ENCODE measurements at places on chromosomes 2 and 18.

GRCh38 chr2:121682396-121683298 lies 33.4 kb upstream of the CLASP1 start:
- DNase-seq: no peak

GRCh38 chr2:37100054-37100453 lies 15.7 kb downstream of the GPATCH11 start:
- DNase-seq: no peak

DNA sequence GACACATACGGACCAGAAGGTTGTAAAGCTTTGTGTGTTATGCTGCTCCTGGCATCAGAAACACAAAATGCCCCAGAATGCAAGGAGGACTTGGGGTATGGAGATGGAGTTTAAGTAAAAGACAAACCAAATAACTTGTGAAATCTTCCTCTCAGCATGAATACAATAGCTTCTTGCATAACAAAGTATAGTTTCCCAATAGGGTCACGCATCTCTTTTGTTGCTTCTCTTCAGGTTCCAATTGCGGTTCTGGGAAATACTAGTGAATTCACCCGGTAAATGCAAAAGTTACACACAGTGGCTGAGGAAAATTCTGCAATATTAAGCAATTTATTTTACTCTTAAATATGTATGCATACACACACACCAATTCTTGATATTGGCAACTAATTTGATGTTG lies 339.2 kb upstream of the EPHA4 start:
- DNase-seq: no peak

GRCh38 chr2:182937870-182938269 lies 71.4 kb upstream of the FRZB start:
- no peak for DNase-seq

DNA sequence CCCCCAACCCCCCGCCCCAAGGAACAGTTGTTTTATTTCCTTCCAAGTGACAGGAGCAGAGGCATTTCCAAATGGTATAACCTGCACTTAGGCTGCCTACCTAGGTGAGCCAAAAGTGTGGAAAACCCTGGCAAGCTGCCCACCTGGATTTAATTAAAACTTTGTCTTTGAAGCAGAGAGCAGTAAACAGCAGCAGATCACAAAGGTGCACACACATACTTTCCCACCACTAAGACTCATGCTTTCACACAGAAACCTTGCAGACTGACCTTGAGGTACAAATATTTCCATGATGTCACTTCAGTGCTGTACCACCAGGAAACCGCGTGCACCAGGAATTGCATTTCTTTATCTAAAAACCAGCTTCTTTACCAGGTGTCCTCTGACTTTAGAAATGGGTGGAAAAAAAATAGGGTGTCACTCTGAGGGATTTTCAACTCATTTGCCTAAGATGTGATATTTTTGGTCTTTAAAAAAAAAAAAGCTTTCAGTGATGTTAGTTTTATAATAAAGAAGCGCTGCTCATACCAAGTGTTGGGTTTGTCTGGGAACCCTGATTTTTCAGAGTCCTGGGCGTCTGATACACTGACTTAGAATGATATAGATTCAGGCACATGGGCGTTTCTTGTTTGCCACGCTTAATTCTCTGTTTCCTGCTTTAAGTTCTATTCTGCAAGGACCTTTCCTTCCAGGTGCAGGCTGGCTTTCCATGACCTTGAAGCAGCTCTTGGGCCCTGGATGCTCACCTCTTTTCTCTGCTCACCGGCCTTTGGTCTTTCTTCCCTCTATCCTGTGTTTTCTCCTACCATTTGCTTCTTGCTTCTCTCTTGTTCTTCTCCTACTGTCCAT lies 70.7 kb upstream of the BCL2L11 start:
- DNase-seq: peak; percentile 66

DNA sequence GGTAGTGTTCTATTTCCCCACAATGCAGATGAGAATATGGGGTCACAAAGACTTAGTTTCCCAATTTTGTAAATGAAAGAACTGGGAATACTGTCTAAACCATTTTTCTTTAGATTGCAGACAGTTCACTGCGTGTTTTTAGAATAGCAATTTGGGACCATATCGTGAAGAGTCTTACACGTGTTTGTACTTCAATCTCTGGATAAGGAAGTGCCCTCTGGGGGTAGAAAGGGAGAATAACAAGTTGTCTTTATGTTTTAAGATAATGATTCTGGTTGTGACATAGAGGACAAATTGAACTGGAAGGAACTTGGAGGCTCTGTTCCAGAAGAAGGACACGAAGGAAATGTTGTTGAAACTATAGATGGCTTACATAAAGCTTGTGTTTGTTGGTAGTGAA lies 457.7 kb downstream of the CBLN2 start:
- peak; percentile 12 for DNase-seq

DNA sequence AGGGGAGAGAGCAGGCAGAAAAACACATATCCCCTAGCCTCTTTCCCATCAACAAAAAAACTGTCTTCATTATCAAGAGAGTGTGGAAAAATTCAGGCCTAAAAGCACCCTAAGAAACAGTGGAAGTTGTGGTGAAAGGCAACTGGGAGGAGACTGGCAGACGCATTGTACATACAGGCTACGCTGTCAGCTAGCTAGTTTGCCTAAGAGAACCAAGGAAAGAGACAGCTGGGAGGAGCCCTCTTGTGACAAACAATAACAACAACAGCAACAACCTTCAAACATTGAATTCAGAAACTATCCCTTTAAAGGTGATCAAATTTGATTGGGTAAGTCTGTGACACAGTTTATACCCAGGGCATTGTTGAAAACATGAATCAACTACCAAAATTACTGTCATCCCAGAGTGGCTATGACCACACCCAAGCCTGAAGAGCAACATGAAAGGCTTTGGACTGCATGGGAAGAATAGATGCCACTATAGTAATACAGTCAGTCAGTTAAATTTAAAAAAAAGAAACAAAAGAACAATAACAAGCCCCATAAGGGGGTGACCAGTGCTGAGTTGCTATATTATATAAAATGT lies 88.9 kb upstream of the CRIM1 start:
- DNase-seq: no peak

DNA sequence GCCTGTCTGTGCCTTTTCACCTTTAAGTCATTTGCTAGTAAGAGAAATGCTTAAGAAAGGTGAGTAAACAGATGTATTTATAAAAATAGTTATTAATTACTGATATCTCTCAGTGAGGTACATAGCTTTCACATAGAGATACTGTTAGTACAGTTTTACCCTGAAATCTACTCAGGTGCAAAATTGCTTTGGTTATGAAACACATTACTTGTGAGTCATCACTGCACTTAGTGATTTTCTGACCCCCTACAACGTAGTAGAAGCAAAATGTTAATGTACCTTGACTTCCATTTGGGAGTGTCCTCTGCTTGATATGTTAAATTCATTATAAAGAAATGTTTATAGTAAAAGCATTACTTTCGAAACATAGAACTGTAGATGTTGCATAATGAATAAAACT lies 6.5 kb downstream of the GLS start:
- DNase-seq: no peak

DNA sequence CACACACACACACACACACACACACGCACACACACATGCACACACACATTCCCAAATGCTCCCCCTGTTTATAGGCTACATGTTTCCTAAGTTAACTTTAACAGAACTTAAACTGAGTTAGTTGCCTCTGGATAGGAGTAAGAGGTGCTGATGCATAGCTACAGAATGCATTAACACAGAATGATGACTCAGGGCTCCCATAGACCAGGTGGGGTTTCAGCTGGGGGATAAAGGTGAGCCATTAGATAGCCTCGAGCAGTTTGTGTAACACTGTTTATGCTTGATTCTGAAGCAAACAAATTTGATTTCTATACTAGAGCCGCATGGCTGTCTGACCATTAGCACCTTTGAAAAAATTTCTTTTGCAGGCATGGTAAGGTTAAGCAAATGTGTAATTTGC lies 741.0 kb downstream of the PLCL1 start:
- no peak for DNase-seq

GRCh38 chr2:3648652-3649177 lies 9.3 kb upstream of the ALLC start:
- DNase-seq: no peak

GRCh38 chr18:7168408-7168807 lies 50.8 kb upstream of the LAMA1 start:
- no peak for DNase-seq

DNA sequence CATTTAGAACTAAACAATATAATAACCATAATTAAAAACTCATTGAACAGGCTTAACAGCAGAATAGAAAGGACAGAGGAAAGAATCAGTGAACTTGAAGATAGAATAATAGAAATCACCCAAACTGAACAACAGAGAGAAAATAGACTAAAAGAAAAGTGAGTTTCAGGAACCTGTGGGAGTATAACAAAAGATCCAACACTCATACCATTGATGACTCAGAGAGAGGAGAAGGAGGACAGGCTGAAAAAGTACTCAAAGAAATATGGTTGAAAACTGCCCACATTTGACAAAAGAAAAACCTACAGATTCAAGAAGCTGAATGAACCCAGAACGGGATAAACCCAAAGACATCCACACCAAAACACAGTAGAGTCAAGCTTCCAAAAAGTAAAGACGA lies 54.2 kb upstream of the FMNL2 start:
- no peak for DNase-seq

DNA sequence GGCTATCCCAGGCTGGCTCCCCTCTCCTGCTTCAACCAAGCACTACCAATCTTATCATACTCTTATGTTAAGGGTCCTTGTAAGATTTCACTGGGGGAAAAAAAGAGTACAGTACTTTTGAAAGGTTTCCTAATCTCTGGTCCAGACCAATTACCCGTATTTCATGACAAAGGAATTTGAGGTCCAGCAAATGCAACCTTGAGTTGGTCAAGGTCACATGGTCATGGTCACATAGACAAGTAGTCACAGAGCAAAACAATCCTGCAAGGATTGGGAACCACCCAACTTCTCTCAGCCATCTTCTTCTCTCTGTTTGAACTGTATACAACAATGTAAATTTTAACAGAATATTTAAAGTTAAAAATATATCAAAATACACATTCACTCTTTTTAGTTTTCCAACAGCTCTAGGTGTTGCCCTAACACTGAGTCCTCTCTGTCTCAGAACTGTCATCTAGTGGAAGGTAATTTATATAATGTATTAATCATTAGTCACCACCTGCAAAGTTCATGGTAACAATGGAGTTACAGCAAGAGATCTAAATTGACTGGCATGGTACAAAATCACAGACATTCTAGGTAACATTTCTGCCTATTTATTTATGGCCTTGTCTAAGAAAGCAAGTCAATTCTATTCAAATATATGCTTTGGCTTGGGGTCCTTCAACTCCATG lies 21.5 kb downstream of the DTNB start:
- DNase-seq: no peak

GRCh38 chr2:69122271-69122670 lies 109.3 kb downstream of the ANTXR1 start:
- DNase-seq: no peak

- DNase-seq: no peak
Observed at GRCh38 chr2:167134381-167135072, 246.2 kb downstream of the XIRP2 start.

GRCh38 chr2:60446413-60447267 lies 106.8 kb downstream of the BCL11A start:
- no peak for DNase-seq

GRCh38 chr2:163764566-163764965 lies 28.8 kb upstream of the FIGN start:
- no peak for DNase-seq

- DNase-seq: no peak
Observed at GRCh38 chr2:231634951-231635875, 42.5 kb downstream of the TEX44 start.

GRCh38 chr2:110744429-110744828 lies 12.1 kb downstream of the ACOXL start:
- DNase-seq: no peak

GRCh38 chr2:109209412-109209811 lies 80.4 kb downstream of the SH3RF3 start:
- DNase-seq: no peak

GRCh38 chr18:72908181-72908580 lies 40.4 kb upstream of the NETO1 start:
- no peak for DNase-seq

GRCh38 chr2:26769089-26769761 lies 5.1 kb downstream of the SLC35F6 start:
- no peak for DNase-seq

Data from renal pelvis (tissue), 12 donors.